Foreskin keratinocyte (primary cell): ENCODE measurements at places on chromosomes 4 and X. TPM values are rescaled to one million over a fixed set of nuclear protein-coding genes. Genes with fewer than 3 reads are reported as not detected.

CPZ gene
- total RNA-seq, result not detected in 2 replicates

STPG2 gene
- 0.07 TPM in 1 of 2 replicates, not detected in the other for total RNA-seq

GRCh38 chr4:11704186-11704830 is 275.6 kb upstream of the HS3ST1 start:
- peak; percentile 42 for DNase-seq

GRCh38 chr4:174259580-174259979 is 23.9 kb downstream of the FBXO8 start:
- no peak for DNase-seq

DNA sequence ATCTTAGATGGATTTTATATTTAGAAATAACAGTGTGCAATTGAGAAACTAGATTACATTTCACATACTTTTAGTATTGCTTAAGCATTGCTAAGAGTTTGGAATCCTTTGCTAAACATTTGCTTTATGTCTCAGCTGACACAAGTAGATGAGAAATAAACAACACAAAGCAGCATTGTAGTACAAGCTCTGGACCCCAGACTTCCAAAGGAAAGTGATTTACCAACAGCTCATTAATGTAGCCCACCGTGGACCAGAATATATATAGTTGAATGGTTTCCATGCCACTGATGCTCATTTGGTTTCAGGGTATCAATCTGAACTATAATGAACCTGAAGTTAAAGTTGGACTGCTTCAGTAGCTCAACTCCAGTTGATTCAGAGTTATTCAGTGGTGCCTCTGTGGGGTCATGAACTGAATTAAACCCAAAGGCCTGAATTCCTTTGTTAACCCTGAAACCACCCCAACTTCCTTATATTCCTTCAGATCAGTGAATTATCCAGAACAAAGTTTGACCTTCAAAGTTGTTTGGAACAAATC is 132.1 kb upstream of the NEIL3 start:
- no peak for DNase-seq

PRR32 gene
- not detected in 2 replicates for total RNA-seq

- DNase-seq, result peak; percentile 14
Measured at GRCh38 chr4:100848841-100849240, 331.0 kb upstream of the EMCN start.

EFHC2 gene
- 0.25 and 0.34 TPM in 2 replicates for total RNA-seq

SYTL5 gene
- total RNA-seq, result 0.04 and 0.10 TPM in 2 replicates
